CD4-positive, alpha-beta T cell treated with Interleukin-6 at 100 ng/mL for 8 hours (primary cell): ENCODE measurements at places on chromosomes 11 and 22.

DNA sequence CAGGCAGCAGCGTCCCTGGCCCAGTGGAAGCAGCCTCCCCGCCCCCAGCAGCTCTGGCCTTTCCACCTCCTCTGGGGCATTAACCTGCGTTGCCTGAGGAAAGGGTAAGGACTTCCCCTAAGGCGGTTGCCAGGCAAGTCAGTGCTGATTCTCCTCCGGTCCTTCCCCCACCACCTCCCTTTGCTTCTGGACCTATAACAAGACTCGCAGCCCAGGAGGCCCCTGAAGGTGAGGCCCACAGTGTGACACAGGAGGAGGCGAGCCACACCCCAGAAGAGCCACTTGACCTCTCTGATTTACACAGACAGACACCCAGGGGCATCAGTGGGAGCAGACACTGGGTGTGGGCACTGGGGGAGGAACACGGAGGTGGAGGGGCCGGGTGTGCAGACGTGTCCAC, 35.4 kb downstream of the ASCL2 start:
- no peak for DNase-seq

GRCh38 chr11:16167706-16168487, 188.4 kb downstream of the SOX6 start:
- DNase-seq: no peak

GRCh38 chr22:24407278-24407665, 20.1 kb upstream of the ADORA2A start:
- no peak for DNase-seq

DNA sequence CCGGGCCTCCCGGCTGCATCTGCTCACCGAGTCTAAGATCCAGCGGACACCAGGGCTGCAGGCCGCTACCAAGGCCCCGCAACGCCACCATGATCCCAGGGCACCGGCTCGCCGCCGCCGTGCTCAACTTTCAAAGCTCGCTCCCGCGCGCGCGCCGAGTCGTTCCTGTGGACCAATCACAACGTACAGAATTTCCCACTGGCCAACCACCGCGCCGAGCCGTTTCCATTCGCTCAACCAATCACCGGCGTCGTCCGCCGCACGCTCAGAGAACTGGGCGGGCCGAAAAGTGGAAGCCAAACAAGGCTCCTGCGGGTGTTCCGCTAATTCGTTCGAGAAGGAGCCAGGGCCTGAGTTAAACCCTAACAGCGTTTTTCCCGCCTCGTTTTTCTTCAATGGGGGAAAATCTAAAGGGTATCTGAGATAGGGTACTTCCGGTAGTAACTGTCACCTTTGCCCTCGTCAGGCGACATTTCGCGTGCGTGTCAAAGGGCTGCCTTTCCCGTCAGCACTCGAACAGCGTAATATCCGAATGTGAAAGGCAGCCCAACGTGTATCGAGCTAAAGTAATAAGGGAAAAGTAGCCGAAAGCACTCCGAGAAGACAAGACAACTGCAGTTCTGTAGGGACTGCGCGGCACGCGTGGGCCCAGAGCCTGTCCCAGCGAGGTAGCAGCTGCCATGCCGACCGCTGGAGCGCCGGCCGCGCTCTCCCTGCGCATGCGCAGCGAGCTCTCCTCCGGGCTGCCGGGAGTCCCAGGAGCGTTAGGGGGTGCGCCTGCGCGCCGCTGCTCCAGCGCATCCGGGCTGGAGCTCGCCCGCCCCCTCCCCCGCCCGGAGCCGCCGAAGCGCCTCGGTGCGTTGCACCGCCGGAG, at the start of the genes NCAPD3 and VPS26B:
Gene NCAPD3 (minus strand): TSS at position 132 of the 874 bp plus-strand sequence. CDS start 41 bp downstream, at position 91.
Gene VPS26B (plus strand): TSS at position 836 of the 874 bp plus-strand sequence. CDS start 452 bp downstream, outside the sequence.
- DNase-seq: peak; percentile 95
